SK-MEL-5 (cell line): ENCODE measurements at places on chromosomes 13 and 19.

DNA sequence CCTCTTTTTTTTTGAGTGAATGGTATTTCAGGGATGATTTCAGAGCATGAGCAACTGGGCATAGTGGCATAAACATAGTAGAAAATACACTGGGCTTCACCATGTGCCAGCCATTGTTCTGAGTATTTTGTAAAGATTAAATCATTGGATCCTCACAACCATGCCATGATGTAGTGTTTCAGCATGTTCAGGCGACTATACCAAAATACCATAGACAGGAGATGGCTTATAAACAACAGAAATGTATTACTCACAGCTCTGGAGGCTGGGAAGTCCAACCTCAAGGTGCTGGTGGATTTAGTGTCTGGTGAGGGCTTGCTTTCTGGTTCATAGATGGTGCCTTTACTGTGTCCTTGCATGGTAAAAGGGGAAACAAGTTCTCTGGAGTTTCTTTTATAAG is 101.5 kb upstream of the KL start:
- no peak for DNase-seq

GRCh38 chr13:32042551-32042950 is 11.0 kb downstream of the FRY start:
- no peak for DNase-seq

DNA sequence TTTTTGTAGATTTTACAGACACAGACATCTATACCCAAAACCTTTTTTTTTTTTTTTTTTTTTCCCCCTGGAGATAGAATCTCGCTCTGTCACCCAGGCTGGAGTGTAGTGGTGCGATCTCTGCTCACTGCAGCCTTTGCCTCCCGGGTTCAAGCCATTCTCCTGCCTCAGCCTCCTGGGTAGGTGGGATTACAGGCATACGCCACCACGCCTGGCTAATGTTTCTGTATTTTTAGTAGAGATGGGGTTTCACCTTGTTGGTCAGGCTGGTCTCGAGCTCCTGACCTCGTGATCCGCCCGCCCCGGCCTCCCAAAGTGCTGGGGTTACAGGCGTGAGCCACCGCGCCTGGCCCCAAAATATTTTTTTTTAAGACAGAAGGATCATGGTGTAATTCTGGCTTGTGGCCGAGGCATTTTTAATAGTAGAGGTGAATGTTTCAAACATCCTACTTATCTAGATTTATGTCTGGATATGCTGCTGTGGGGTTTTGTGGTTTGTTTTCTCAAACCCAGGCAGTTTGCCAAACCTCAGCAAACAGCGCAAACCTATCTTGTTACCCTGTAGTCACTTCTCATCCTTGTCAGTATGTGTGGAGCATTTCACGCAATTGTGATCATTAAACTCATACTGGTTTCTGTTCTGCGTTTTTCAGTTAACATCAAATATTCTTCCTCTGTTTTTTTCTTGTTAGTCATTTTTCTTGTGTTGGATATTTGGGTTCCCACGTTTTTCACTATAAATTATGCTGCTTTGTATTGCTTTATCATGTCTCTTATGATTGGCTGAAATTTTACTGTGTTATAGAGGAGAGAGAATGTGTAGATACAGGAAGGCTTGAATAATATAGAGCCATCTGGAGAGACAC is 36.2 kb upstream of the GARRE1 start:
- peak; percentile 39 for DNase-seq

DNA sequence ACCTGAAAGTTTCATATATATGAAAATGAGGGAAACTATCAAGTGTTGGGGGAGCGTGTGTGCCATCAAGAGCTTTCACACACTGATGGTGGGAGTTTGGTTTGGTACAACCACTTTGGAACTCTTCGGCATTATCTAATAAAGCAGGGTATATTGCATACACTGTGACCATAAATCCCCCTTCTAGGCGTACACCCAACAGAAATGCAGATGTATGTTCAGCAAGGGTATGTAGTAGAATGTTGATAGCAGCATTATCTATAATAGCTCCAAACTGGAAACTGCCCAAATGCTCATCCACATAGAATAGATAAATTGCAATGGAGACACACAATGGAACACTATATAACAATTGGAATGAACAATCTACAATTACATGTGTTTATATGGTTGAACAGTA is 70.8 kb downstream of the FAM216B start:
- no peak for DNase-seq
